ENCODE measurements at places on chromosomes 1 and 21. TPM values are rescaled to one million over a fixed set of nuclear protein-coding genes. Genes with fewer than 3 reads are reported as not detected.
A peak's percentile ranks its signal among the peaks of the same experiment; 100 is the strongest.

The LRRC53 gene
- total RNA-seq, result not detected

The COA7 gene
- total RNA-seq, result 43.7 TPM

The KLF17 gene
- total RNA-seq, result not detected

The NBL1 gene
- total RNA-seq, result 17.1 TPM

The LY9 gene
- not detected for total RNA-seq

The TNN gene
- total RNA-seq, result 0.23 TPM

DNA sequence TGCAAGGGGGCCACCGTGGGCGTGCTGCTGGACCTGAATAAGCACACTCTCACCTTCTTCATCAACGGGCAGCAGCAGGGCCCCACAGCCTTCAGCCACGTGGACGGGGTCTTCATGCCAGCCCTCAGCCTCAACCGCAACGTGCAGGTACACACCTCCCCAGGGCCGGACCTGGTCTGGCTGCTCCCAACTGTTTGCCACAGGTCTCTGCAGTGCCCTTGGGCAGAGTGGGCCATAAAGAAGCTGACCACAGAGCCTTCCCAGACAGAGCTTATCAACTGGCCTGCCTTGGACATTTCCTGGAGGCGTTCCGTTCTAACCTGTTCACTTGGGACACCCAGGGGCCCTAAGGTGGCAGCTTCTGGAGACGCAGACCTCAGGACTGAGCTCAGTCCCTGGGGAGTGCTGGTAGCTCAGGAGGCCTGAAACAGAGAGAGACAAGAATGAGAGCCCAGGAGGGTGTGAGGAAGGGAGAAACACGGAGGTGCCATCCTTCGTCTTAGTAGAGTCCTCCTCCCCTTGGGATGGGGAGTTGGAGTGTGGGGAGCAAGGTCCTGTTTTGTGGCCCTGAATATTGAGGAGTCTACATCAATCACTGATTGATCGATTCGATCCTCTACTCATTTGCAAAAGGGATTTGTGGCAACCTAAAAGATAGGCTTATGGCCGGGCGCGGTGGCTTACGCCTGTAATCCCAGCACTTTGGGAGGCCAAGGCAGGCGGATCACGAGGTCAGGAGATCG, 27.0 kb upstream of the GNPAT start:
- no peak for DNase-seq

DNA sequence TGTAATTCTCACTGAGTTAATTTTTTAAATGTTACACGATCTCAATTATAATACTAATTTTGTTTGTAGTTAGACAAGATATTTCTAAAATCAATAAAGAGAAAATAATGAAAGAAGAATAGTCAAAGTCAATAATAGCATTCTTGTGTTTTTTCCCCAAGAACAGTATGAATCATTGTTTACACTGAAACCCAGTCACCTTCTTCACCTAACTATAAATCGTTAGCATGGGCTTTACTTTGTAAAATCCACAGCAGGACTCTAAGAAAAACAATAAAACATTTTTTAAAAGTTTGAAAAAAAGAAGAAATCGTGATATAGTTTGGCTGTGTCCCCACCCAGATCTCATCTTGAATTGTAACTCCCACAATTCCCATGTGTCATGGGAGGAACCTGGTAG, 234.6 kb upstream of the LYPLAL1 start:
- DNase-seq, result no peak

GRCh38 chr1:151578941-151579340, 32.9 kb upstream of the SNX27 start:
- no peak for DNase-seq

- peak; percentile 47 for DNase-seq
Measured at GRCh38 chr1:151340870-151341754, 5.9 kb downstream of the RFX5 start.

DNA sequence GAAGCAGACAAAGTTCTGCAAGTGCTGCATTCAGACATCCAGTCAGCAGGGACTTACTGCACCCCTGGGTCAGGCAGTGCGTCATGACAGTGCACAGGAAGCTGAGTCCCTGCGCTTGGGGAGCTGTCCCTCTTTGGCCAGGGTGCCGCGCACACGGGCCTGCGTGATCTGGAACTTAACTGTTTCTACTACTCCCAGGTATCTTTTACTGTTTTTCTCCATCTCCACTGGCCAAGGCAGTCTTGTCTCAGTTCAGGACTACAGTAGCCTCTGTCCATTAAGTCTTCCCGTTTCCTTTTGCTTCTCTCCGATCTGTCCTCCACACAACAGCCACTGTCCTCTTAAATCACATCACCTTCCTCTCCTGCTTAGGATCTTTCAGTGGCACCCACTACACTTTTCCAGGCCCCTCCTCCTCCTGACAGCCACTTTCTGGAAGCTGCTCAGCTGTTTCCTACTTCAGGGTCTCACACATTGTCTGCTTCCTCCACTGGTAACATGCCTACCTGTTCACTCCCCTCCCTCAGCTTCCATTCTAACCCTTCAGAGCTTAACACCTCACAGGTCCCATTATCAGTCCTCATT, 15.9 kb downstream of the ERRFI1 start:
- no peak for DNase-seq

- no peak for DNase-seq
Measured at GRCh38 chr21:28762357-28762735, 230.3 kb downstream of the LTN1 start.

- DNase-seq, result no peak
Measured at GRCh38 chr1:16205891-16206546, 6.4 kb downstream of the ARHGEF19 start.

GRCh38 chr21:45267390-45267760, 20.3 kb downstream of the POFUT2 start:
- DNase-seq, result no peak

GRCh38 chr1:222247081-222247480, 300.8 kb downstream of the HHIPL2 start:
- DNase-seq, result no peak

DNA sequence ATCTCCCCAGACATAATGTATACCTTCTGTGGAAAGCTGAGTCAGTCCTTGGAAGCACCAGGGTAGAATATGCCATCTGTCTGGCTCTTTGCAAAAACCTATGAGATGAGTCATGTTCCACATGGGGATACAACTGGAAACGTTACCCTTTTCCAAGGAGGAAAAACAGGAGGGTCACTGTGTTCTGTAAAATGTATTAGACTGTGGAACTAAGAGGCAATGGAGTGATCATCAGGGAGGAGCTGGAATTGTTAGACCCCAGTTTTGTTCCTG, 16.1 kb upstream of the PSMD4 start:
- no peak for DNase-seq

DNA sequence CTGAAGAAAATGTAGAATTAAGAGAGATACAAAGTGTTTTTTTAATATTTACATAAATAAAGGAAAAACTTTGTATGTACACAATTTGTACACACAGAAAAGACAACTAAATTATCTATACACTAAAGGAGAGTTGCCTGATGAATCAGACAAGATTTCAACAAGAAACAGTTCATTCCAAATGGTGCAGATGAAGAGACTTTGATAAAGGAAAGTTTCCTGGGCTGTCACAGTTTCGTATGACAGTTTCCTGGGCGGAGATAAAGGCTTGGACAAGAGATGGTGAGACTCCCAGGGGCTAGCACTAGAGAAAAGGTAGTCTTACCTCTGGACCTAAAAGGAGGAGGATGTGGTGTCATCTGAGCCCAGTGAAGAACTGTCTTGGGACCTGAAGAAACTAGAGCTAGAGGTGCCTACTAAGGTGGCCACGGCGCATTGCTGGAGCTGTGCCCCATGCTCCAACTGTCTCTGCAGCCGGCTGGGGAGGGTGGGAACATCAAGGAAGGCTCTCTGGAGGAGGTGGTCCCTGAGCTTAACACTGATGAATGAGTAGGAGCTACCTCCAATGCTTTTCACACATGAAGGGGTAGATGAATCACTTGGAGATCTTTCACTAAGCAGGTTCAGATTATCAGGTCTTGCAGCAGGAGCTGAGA, 32.2 kb downstream of the ETS2 start:
- DNase-seq, result no peak

DNA sequence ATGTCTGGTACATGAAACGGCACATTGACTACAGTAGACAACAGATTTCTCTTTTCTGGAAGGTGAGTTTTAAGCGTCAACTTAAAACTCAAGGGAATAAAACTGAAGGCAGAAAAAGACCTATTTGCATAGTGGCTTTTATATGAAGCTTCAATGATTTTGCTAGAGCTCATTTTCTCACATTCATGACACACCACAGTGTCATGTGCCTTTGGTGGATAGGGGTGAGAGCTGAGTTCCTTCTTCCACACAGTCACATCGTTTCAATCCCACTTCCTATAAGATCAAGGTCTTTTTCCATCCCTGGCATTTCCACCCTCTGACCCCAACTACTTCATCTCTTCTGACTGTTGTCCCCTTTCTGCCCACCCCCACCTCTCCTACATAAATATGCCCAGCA, 31.0 kb downstream of the IL12RB2 start:
- no peak for DNase-seq

DNA sequence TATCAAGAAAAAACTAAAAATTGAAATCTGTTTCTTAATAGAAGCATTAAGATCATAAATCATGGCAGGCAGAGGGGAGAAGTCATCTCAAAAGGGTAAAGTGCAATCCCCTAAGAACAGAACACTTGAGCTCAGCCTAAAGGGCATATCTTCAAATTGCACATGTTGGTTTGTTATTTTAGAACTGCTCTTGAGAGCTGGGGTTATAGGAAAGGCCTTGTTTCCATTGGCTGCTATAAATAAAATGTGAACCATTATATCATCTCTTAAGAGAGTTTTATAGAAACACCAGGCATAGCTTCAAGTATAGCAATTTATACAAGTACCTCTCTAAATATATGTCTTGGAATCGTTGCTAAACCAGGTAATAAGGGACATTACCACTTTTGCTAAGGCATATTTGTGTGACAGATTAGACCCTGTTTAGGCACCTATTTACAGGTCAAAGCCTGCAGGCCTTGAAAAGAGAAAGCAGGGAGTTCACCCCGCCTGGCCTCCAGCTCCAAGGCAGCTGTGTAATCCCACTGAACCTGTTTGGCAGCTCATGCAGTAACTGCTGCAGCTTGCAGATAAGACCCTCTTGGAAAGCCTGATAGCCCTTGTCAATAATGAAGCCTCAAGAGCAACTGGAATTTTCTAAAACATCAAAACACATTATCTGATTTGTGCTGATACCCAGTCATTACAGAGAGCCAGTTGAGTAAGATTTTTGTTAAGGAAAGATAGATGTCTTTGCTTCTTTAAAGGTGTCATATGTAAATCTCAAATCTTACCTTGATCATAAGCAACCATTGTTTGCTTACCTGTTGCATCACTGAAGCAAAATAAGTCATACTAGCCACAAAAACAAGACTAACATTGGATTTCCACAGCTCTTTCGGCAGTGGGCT, 24.2 kb upstream of the SYDE2 start:
- DNase-seq, result peak; percentile 70

- DNase-seq, result no peak
Measured at GRCh38 chr1:1237874-1238701, 6.1 kb downstream of the B3GALT6 start.

DNA sequence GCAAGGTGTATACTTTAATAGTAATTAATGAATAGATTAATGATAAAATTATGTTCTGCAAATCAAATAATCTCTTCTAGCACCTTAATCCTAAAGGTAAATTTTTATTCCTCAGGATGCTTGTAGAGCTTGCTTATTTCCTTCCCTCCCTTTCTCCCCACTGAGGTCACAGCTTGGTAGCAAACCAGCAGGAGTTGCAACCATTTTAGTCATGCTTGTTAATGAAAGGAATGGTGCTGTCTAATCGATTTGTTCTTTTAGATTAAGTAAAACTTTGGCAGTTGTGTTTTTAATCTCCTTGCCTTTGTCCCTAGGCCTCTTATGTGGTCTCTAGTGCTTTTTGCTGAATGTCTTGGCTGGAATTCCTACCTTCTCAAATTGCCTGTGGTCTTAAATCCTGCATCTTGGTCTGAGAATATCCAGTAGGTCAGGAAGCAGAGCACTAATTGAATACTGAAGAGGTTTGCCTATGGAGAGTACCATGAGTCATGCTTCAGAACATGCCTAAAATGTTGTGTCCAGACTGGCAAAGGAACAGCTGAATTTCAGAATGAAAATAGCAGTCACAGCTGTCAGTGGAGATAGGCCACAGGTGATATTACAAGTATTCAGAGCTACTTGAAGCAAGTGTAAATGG, 36.3 kb upstream of the RWDD3 start:
- no peak for DNase-seq

GRCh38 chr21:34913811-34914210, 135.3 kb downstream of the RUNX1 start:
- DNase-seq, result no peak

DNA sequence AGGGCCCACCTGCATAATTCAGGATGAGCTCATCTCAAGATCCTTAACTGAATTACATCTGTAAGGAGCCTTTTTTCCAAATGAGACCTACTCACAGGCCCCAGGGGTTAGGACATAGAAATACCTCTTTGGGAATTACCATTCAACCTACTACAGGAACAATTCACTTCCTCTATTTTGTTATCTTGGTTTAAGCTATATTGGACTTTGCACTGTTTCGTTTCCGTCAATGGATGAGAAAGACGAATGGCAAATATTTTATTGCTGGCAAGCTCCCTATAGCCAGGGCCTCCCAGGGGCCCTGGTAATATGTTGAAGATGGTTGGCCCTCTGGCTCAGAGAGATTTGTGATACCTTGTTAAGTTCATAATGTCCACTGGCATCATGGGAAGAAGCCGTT, 384.2 kb upstream of the DUSP10 start:
- DNase-seq, result no peak

DNA sequence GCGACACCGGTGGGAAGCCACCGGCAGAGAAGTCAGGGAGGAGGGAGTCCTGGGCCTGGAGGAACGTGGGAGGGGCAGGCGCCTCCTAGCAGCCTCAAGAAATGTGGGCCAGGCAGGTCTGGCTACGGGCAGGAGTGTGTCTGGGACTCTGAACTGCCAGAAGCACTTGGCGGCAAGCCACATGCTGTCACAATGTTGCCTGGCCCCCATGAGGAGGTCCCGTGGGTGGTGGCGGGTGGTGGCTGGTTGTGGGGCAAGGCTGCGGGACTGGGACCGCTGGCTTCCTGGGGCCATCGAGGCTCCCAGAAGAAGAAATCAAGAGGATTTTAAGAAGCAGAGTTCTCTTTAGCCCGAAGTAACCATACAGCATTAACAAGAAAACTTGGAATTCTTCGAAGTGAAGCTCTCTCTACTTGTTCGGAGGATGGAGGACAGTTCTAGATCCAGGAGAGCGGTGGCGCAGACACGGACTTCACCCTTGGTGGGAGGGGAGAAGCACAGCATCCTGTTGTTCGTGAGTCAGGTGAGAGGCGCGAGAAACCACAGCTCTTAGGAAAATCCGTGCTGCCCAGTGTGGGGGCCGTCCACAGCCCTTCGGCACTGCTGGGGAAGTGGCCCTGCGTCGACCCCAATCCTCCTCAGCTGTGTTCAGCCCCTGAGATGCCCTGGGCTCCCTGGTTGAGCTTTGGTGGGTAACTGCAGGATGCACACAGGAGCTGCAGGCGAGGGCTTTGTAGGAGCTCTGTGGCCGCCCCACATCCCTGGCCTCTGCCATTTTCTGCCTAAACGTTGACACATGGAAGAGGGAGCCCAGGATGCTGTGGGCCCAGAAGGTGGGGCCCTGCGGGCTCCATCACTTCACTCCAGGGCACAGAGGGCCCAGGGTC, 12.4 kb downstream of the SKI start:
- DNase-seq, result no peak

- DNase-seq, result no peak
Measured at GRCh38 chr21:39666026-39666425, 53.3 kb downstream of the B3GALT5 start.

All from WTC11 (cell line).